Activated naive CD4-positive, alpha-beta T cell treated with anti-CD3 and anti-CD28 coated beads, Interleukin-2, amount 50 U/mL, for 72 hours (primary cell): ENCODE measurements at places on chromosomes 3 and 15. TPM values are rescaled to one million over a fixed set of nuclear protein-coding genes. Genes with fewer than 3 reads are reported as not detected.

- DNase-seq, result peak; percentile 12
These were observed 58.3 kb upstream of the ALDH1A3 start for GRCh38 chr15:100821327-100821726.

- DNase-seq, result no peak
These were observed 117.1 kb upstream of the TJP1 start for GRCh38 chr15:29939404-29939803.

The ZNF501 gene
- total RNA-seq, result 0.64 TPM

- no peak for DNase-seq
These were observed 30.0 kb downstream of the KLHL25 start for GRCh38 chr15:85764649-85765277.

GRCh38 chr3:187274977-187275338 is 16.6 kb downstream of the MASP1 start:
- DNase-seq, result no peak

The SKOR1 gene
- not detected for total RNA-seq

The PTH1R gene
- not detected for total RNA-seq

The IQCF5 gene
- total RNA-seq, result not detected

DNA sequence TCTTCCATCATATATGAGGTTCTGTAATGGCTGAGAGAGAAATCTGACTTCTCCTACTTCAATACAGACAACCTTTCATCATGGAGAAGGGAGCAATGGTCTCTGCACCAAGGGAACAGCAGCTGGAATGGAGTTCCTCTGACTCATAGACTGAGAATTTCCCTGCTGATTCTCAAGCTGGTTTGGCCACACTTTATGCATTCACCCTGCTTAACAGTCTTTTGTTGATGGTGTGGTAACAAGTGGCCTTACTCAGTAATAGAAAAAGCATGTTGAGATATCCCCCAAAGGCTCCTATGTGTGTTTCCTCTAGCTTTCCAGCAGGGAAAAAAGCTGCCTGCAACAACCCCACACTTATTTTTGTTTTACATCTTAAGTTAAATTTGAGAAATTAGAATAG is 138.1 kb downstream of the GREM1 start:
- no peak for DNase-seq

The EXD1 gene
- total RNA-seq, result not detected

The SLC49A4 gene
- total RNA-seq, result 1.3 TPM

- DNase-seq, result no peak
These were observed 26.7 kb upstream of the PLA2G4D start for GRCh38 chr15:42121021-42121420.

The SUMF1 gene
- 4.8 TPM for total RNA-seq

The TRIP4 gene
- total RNA-seq, result 21.7 TPM

- DNase-seq, result no peak
These were observed 7.4 kb downstream of the ZNF589 start for GRCh38 chr3:48248095-48248850.

- DNase-seq, result no peak
These were observed 99.0 kb downstream of the TMCC1 start for GRCh38 chr3:129794311-129795185.

DNA sequence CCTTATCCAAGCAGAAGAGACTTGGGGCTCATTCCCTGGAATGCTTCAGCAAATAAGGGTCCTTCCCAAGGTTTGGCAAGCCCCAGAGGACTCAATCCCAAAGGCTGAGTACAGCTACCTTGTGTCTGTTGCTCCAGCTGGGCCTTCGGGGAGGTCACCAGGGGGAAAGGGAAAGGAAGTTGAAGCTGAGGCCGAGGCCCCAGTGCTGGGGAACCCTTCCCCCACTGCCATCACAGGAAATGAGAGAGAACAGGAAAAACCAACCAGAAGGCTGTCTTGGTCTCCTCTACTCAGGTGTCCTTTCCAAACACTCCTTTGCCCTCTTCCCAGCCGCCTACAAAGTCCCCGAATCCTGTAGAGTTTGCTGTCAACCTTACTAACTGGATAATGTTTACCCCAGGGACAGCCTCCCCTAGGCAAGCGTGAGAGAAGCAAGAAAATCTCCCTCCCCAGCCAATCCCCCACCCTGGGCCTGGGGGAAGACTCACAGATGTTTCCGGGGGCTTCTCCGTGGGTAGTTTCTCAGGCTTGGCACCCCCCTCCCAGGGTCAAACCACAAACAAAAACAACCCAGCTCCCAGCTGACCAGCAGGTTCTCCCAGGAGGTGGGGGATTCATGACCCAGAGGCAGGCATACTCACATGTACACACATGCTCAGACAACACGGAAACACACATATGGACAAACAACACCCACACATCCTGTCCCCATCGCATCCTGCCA is 5.5 kb downstream of the CSRNP1 start:
- DNase-seq, result no peak

- no peak for DNase-seq
These were observed 13.6 kb downstream of the MRPS25 start for GRCh38 chr3:15051531-15051930.

GRCh38 chr3:149020196-149020838 is 29.0 kb downstream of the GYG1 start:
- no peak for DNase-seq

DNA sequence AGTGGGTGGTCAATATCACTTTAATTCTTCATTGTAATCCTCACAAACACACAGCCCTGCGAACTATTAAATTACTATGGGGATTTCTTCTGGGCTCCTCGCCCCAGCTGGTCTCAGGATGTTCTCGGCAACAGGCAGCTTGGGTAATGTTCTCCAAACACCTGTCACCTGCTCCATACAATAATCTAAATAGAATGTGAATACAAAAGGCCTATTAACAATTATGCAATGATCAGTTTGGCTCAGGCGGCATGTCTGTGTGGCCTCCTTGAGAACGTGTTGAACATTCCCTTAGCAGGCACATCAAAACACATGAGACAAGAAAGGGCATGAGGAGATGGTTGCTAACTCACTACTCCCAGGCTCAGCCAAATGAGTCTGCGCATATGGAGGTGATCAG is 158.6 kb upstream of the KBTBD8 start:
- DNase-seq, result no peak

DNA sequence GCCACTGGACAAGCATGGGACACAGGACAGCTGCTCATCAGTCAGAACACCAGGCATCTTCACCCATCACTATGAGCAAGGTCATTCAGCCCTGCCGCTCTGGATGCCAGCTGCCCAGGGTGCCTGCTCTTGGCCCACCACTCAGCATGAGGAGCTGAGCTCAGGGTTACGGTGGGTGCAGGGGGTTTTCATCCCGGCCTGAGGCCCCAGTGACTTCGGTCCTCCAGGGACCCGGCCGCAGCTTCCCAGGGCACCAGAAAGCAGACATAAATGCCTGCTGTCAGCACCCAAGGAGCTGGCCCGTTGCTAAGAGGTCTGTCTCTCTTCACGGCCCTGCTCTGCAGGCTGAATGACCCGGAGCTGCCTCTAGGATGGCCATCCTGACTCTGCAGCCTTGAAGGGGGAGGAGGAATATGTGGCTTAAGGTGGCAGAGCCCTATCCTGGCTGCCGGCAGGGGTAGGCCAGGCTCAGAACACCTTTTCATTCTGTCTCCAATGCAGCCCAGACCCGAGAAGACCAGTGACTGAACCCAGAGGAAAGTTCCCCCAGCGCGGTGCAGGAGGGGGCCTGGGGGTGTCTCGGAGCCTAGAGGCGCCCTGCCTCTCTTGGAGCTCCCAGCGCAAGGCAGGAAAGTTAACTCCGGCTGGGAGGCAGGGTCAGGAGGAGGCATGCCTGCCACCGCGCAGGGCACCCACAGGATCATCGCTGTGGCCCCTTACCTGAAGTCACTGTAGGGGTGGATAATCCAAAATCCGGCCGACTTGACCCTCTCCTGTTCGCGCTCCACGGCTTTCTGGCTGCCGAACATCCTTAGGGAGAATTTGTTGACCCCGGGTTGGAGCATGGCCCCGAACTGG is 1.8 kb downstream of the HCN4 start:
- DNase-seq, result no peak

The TMEM212 gene
- not detected for total RNA-seq

The HES1 gene
- total RNA-seq, result 2.5 TPM

The ECE2 gene
- total RNA-seq, result not detected

The MCF2L2 gene
- total RNA-seq, result 1.5 TPM

- no peak for DNase-seq
These were observed 41.2 kb downstream of the PTPN23 start for GRCh38 chr3:47421741-47422649.

The DAZL gene
- total RNA-seq, result not detected

DNA sequence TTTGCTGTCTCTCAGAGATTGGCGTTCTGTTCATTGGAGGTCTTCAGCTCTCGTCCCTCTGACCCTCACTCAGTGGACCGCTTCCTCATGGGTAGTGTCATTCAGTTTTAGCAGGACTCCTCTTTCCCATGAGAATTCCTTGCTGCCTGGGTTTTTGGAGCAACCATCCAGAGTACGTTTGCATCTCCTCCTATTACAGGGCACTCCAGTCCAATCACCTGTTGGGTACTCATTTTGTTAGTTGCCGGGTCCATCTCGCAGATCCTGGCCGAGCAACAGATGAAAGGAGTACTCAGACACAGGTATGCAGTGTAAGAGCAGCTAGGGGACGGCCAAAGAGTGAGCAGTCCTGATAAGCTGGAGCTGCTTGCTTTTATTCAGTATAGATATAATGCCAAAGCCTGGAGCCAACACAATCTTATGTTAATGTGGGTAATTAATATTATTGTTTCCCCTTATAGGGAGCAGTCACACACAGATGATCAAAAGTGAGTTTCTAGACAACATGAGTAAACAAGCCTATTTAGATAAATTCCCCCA is 49.6 kb downstream of the ISG20 start:
- no peak for DNase-seq

DNA sequence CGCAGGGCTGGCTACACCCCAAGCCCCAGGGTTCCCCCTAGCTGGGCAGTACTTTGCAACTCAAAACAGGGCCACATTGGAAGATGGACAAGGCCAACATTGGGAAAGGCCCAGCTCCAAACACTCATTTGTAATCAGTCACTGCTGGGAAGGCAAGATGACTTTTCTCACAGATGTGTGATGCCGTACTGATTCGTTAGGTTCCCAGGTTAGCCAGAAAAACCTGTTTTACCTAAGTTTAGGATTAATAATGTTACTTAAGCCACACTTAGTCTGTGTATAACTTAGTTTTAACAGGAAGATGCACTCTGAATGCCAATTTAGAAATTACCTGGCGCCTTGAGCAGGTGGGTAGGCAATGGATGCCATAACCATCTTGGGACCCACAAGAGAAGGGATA is 71.0 kb downstream of the ITGB5 start:
- DNase-seq, result no peak

DNA sequence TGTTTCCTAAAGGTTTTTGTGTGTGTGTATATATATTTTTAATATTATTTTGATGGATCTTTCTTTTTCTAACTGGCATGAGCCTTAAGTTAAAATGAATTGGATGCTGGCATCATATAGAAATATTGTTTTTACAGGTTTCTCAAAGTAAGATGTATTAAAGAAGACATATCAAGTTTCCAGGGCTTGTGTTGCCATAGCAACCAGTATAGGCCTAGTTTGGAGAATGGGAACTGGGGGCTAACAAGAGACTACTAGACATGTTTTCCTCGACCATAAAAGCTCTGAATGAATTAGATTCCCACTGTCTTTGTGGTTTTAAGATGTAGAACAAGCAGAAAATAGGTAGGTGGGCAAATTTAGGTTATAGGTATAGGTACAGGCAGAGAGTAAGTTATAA is 771.4 kb downstream of the TUSC7 start:
- no peak for DNase-seq

The FMN1 gene
- 1.1 TPM for total RNA-seq

The C3orf49 gene
- not detected for total RNA-seq

The C15orf62 gene
- 2.0 TPM for total RNA-seq

- no peak for DNase-seq
These were observed 5.5 kb upstream of the NTRK3 start for GRCh38 chr15:88262064-88262463.

The FBLN2 gene
- total RNA-seq, result not detected

The ZNF197 gene
- total RNA-seq, result 8.1 TPM

DNA sequence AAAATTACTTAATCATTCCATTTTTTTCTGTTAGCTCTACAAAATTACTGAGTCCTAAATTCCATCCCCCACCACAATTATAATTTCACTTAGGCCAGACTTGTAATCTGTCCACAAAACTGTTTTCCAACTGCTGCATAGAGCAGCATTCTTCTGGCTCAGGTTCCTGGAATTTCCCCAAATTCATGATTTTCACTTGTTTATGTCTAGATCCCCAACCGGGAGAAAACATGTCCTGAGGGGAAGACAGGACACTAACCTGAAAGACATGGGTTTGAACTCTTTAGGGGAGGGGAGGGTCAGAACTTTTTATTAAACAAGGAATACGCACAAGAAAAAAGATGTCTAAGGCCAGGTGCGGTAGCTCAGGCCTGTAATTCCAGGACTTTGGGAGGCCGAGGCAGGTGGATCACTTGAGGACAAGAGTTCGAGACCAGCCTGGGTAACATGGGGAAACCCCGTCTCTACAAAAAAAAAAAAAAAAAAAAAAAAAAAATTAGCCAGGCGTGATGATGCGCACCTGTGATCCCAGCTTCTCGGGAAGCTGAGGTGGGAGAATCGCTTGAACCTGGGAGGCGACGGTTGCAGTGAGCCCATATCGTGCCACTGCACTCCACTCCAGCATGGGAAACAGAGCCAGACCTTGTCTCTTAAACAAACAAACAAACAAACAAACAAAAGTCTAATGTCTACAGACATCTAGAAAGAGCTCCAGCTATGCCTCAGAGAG is 1.5 kb downstream of the ETFA start:
- no peak for DNase-seq

GRCh38 chr3:46848271-46849044 is 14.8 kb downstream of the MYL3 start:
- peak; percentile 64 for DNase-seq

The IL20RB gene
- 1.8 TPM for total RNA-seq

The SEC61A1 gene
- 127 TPM for total RNA-seq

GRCh38 chr3:182914341-182914740 is 66.0 kb downstream of the DCUN1D1 start:
- no peak for DNase-seq

DNA sequence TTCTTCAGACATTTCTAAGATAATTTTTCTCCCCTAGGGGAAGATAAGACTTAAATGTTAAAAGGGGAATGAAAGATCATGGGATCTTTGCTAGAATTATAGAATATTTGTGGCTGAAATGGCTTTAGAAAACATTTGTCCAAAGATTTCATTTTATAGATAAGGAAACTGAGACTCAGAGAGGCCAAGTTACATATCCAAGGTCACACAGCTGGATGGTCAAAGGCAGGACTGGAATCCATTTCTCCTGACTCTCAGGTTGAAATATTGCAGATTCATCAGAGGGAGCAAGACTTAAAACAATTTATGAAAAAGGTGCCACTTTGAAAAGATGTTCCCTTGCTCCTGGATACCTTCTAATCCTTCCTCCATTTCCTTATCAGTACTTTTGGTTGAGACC is 19.5 kb upstream of the LEKR1 start:
- DNase-seq, result no peak

- DNase-seq, result no peak
These were observed 554 bp downstream of the CHST13 start for GRCh38 chr3:126524429-126524988.
